ENCODE measurements at places on chromosomes 7 and 10. TPM values are rescaled to one million over a fixed set of nuclear protein-coding genes. Genes with fewer than 3 reads are reported as not detected.

DNA sequence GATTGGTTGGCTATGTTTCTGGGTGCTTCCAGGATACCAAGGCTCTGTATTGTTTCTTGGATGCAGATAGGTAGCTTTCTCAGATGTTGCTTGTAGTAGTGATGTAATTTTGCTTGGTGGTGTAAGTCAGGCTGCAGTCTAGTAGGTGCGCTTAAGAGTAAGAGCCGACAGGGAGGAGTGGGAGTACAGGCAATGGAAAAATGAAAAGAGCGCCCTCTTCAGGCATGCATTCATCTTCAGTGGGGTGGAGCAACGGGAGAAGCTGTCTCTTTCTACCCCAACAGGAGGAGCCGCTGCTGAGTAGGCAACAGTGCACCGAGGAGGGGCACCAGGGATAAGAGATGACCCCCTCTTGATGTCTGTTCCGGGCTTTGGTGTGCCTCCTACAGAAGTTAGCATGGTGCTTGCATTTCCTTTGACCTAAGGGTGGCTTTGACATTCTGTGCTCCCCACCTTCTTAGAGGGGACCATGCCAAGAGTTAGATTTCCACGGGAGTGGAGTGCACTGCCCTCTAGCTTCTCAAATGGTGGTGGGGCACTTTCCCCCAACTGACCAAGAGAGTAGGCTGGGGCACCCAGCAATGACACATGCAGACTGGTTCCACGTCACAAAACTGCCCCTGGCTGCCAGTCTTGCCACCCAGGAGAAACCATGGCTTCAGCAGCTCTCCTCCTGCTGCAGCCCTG lies 56.1 kb downstream of the ZNF783 start:
- no peak overlapping the region for H3K27ac ChIP-seq
- H3K4me1 ChIP-seq: peaks cover 22% of the 10 kb centered on the region
- H3K27me3 ChIP-seq: peaks cover 14% of the 10 kb centered on the region

- no peak overlapping the region for H3K4me3 ChIP-seq
- no peak overlapping the region for H3K27ac ChIP-seq
- DNase-seq: no peak
- peaks cover 8% of the 10 kb centered on the region for H3K27me3 ChIP-seq
- peaks cover 26% of the 10 kb centered on the region for H3K4me1 ChIP-seq
- no peaks in the 10 kb centered on the region for H3K36me3 ChIP-seq
Observed at GRCh38 chr7:20238754-20239324, 21.7 kb upstream of the MACC1 start.

The SLC25A13 gene
- total RNA-seq: 10.4 TPM

- H3K27me3 ChIP-seq: no peaks in the 10 kb centered on the region
- H3K36me3 ChIP-seq: no peaks in the 10 kb centered on the region
Observed at GRCh38 chr7:124480036-124480820, 285.4 kb downstream of the GPR37 start.

DNA sequence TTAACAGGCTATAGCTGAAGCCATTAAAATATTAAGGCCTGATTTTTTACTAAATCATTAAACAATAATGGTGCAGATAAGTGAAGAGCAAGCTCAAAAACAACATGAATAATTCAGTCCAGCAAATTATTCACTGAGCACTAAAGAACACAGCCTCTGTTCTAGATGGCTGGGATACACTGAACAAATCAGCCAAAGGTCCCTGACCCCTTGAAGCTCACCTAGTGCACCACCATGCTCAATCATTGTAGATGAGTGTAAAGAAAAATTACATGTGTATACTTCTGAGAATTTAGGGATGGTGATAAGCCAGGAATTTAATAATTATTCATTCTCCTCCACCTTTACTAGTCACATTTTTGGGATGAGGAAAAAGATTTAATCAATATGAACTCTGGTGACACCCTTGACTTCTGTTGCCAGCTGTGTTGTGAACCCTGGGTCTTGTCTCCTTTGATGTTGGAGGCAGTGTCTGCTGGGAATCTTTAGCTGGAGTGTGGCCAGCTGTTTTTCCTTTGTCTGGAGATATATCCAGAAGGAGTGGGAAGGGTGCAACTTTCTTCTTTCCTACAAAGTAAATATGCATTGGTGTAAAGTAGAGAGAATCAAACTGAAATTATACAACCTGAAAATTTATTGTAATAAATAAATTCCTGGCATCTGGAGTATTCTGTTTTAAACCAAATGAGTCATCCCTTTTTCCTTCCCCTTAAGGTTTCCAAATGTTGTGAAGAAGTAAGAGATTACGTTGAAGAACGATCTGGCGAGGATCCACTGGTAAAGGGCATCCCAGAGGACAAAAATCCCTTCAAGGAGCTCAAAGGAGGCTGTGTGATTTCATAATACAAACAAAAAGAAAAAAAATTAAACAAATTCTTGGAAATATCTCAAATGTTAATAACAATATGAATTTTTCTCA lies 4.0 kb downstream of the GNGT1 start:
- DNase-seq: no peak
- peaks cover 18% of the 10 kb centered on the region for H3K27me3 ChIP-seq
- no peak overlapping the region for H3K4me3 ChIP-seq
- no peaks in the 10 kb centered on the region for H3K36me3 ChIP-seq
- peaks cover 2% of the 10 kb centered on the region for H3K4me1 ChIP-seq

The MRC1 gene
- total RNA-seq: not detected

DNA sequence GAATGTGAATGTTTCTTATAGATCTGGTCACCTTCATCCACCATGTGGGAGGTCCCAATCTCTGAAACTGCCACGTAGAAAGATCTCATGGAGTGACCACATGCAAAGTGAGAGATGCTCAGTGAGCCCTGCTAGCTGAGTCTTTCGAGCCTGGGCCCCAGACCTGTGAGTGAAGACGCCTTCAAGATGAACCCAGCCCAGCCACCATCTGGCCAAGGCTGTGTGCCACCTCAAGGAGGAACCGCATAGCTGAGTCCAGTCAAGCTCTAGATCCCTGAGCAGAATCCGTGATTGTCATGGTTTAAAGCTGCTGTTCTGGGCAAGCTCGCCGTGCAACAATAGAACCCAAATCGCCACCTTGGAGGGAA lies 20.2 kb upstream of the PPIF start:
- no peaks in the 10 kb centered on the region for H3K27me3 ChIP-seq
- no peak overlapping the region for H3K4me3 ChIP-seq
- peaks cover 45% of the 10 kb centered on the region for H3K4me1 ChIP-seq

The GPER1 gene
- total RNA-seq: not detected

DNA sequence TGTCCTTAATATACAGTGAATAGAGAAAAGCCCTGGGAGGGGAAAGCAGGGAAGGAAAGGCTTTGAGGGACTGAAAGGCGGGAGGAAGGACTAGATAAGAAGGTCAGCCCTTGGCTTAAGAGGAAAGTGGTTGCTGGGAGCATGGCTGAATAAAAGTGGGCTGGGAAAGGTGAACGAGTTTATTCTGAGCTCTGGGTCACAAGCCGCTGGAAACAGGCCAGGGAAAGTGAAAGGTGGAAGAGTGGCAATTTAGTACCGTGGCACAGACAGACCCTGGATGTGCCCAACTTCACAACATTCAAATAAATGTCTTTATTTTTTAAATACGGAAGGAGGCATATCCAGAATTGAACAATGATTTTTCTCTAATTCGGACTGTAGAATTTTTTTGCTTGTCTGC lies 39.7 kb downstream of the TAC1 start:
- no peak overlapping the region for H3K4me3 ChIP-seq
- H3K36me3 ChIP-seq: no peaks in the 10 kb centered on the region
- H3K27me3 ChIP-seq: no peaks in the 10 kb centered on the region
- H3K4me1 ChIP-seq: no peaks in the 10 kb centered on the region
- no peak for DNase-seq

DNA sequence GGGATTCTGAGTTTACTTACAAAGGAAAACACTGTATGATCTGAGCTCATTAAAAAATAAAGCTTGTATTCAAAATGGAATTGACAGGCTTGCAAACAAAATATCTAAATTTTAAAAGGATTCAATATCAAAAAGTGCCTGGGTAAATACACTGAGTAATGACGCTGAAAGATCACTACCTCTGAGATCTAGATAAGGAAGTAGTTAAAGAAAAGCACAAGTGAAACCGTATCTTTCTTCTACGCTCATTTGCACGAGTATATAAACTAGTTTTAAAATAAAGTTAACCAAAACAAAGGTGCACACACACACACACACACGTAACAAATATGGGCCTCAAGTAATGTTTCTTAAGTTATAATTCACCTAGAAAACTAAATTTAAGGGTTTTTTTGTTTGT lies 93.4 kb downstream of the SNX13 start:
- no peak overlapping the region for H3K27ac ChIP-seq
- peaks cover 28% of the 10 kb centered on the region for H3K4me1 ChIP-seq
- H3K4me3 ChIP-seq: no peak overlapping the region

- H3K4me1 ChIP-seq: peaks cover 15% of the 10 kb centered on the region
- H3K27ac ChIP-seq: peak overlapping the region; percentile 12
- peak overlapping the region; percentile 76 for H3K4me3 ChIP-seq
Observed at GRCh38 chr7:23680414-23681405, 711 bp downstream of the FAM221A start.

GRCh38 chr10:58137813-58138212 lies 129.9 kb downstream of the IPMK start:
- H3K36me3 ChIP-seq: no peaks in the 10 kb centered on the region
- DNase-seq: no peak
- peaks cover 12% of the 10 kb centered on the region for H3K27me3 ChIP-seq
- H3K4me3 ChIP-seq: no peak overlapping the region
- H3K4me1 ChIP-seq: no peaks in the 10 kb centered on the region
- no peak overlapping the region for H3K27ac ChIP-seq

DNA sequence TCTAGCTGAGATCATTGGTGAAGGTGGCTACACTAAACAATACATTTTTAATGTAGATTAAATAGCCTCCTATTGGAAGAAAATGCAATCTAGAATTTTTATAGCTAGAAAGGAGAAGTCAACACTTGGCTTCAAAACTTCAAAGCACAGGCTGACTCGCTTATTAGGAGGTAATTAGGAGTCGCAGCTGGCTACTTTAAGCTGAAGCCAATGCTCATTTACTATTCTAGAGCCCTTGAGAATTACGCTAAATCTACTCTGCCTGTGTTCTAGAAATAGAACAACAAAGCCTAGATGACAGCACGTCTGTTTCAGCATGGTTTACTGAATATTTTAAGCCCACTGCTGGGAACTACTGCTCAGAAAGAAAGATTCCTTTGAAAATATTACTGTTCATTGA lies 101.6 kb upstream of the EEPD1 start:
- no peaks in the 10 kb centered on the region for H3K4me1 ChIP-seq
- H3K27me3 ChIP-seq: peaks cover 25% of the 10 kb centered on the region
- no peak overlapping the region for H3K4me3 ChIP-seq
- no peak for DNase-seq

The SYT15 gene
- total RNA-seq: 0.33 TPM

- no peak for DNase-seq
- H3K27me3 ChIP-seq: peaks cover 52% of the 10 kb centered on the region
- H3K4me1 ChIP-seq: peaks cover 45% of the 10 kb centered on the region
- H3K27ac ChIP-seq: no peak overlapping the region
- H3K4me3 ChIP-seq: no peak overlapping the region
- peaks cover 9% of the 10 kb centered on the region for H3K36me3 ChIP-seq
Observed at GRCh38 chr10:43809211-43809930, 160.7 kb upstream of the ZNF32 start.

- no peak overlapping the region for H3K4me3 ChIP-seq
- no peak for DNase-seq
- H3K27me3 ChIP-seq: no peaks in the 10 kb centered on the region
- peaks cover 47% of the 10 kb centered on the region for H3K36me3 ChIP-seq
Observed at GRCh38 chr7:130201796-130202195, 3.4 kb downstream of the TMEM209 start.

- no peaks in the 10 kb centered on the region for H3K36me3 ChIP-seq
- no peak overlapping the region for H3K4me3 ChIP-seq
- no peaks in the 10 kb centered on the region for H3K4me1 ChIP-seq
- no peak overlapping the region for H3K27ac ChIP-seq
- H3K27me3 ChIP-seq: no peaks in the 10 kb centered on the region
Observed at GRCh38 chr7:41013117-41013516, 689.8 kb downstream of the INHBA start.

GRCh38 chr10:64344211-64344610 lies 823.0 kb downstream of the REEP3 start:
- H3K4me3 ChIP-seq: no peak overlapping the region
- no peaks in the 10 kb centered on the region for H3K27me3 ChIP-seq
- no peaks in the 10 kb centered on the region for H3K36me3 ChIP-seq
- no peak overlapping the region for H3K27ac ChIP-seq
- DNase-seq: no peak

The ABCB4 gene
- 0.07 TPM for total RNA-seq

DNA sequence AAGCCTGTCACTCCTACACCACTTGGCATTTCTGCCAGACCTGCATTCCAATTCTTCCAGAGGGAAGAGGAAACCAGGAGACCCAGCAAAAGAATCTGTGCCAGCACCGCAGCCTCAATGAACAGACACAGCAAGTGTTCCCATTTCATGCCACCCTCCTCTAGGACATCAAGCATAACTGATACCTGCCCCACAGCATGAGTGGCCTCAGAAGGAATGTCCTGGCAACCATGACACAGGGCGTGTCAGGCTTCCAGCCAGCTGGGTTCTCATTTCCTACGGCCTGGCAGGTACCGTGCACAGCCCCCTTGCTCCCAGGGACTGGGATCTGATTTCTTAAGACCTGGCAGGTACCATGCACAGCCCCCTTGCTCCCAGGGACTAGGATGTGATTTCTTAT lies 7.8 kb downstream of the MAD1L1 start:
- no peak for DNase-seq
- H3K4me3 ChIP-seq: no peak overlapping the region

DNA sequence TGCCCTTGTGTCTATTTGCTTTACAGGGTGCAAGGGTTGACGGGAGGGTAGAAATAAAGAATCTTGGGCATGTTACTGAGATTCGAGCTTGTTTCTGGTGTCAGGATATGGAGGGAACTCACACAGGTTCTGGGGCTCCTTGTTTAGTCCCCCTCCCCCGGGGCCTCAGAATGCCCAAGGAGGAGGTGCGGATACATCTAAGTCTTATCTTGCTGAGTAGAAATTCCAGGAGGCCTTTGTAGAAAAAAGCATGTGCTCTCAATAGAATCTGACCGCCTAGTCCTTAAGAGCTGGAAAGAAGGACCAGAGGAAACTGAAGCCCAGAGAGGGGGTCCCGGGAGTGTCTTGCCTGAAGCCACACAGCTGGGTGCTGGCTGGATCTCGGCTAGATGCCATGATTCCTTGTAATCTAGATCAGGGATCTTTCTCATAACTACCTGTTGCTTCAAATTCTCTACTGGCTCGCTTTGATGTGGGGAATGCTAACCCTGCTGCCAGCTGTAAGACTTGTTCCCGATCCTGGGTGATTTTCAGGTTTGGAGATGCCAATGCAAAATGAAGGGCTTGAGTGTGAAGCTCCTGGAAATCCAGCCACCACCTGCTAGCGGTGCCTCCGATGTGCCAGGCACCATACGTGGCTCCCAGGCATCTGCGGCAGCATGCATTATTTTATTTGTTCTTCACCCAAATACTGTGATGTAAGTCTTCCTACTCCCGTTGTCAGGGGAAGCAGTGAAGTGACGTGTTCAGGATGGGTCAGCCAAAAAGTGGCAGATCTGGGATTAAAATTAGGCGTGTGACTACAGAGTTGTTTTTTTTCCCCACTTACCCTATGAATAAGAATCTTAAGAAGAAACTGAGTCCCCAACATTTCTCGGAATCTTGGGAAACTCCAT lies 226.0 kb downstream of the TCF7L2 start:
- H3K27me3 ChIP-seq: peaks cover 26% of the 10 kb centered on the region
- H3K4me3 ChIP-seq: no peak overlapping the region
- H3K4me1 ChIP-seq: no peaks in the 10 kb centered on the region
- no peak for DNase-seq
- H3K36me3 ChIP-seq: no peaks in the 10 kb centered on the region

GRCh38 chr7:112502700-112503099 lies 21.9 kb downstream of the LSMEM1 start:
- DNase-seq: no peak
- H3K4me3 ChIP-seq: no peak overlapping the region
- no peak overlapping the region for H3K27ac ChIP-seq
- H3K36me3 ChIP-seq: no peaks in the 10 kb centered on the region

Data from activated CD8-positive, alpha-beta memory T cell treated with anti-CD3 and anti-CD28 coated beads, Interleukin-2, amount 10 ng/mL, durations not matched to agents 7 days and 5 days (primary cell).